BE2C (cell line): ENCODE measurements at places on chromosomes 1 and 21.

DNA sequence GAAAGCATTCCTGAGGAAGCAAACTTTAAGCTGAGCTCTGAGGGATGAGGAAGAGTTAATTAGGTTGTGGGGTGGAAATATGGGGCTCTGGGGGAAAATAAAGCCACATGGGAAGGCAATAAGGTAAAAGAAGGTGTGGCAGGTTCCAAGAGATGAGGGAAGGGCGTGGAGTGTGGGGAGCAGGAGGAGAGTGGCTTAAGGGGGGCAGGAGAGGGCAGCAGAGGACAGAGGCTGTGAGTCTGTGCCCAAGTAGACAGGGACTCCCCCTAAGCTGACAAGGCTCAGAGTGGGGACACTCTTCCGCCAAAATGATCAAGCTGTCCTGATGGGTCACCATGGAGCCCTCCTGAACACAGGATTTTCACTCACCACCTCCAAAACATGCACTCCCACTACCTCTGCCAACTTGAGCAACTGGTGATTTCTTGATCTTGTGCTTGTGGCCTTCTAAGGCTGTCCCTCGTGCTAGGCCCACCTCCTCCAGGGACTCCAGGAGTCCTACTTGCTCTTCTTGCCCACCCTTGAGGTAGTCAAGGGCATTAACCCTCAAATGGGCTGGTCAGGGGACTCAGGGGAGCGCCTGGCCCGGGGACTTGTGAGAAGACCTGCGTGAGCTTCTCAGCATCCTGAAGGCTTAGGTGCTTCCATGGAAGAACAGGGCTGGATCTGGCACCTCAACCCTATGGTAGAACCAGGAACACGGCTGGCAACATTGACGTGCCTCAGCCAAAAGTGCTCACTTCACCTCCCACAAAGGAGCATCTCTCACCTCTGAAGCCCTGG is 23.4 kb downstream of the DMAP1 start:
- DNase-seq = no peak

DNA sequence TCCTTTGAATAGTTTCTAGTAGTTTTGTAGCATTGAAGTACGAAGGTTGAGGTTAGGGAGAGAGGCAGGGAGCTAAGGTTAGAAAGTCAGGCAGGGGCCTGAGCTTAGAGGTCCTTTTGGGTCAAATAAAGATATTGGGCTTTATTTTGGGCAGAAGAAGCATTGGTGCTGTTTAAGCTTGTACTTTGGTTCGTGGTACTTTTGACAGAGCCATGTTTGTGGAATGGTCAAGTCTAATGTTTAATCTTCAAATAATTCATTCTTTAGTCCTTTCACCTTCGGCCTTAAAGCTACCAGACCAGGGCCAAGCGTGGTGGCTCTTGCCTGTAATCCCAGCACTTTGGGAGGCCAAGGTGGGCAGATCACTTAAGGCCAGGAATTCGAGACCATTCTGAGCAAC is 12.5 kb downstream of the FGGY start:
- no peak for DNase-seq

DNA sequence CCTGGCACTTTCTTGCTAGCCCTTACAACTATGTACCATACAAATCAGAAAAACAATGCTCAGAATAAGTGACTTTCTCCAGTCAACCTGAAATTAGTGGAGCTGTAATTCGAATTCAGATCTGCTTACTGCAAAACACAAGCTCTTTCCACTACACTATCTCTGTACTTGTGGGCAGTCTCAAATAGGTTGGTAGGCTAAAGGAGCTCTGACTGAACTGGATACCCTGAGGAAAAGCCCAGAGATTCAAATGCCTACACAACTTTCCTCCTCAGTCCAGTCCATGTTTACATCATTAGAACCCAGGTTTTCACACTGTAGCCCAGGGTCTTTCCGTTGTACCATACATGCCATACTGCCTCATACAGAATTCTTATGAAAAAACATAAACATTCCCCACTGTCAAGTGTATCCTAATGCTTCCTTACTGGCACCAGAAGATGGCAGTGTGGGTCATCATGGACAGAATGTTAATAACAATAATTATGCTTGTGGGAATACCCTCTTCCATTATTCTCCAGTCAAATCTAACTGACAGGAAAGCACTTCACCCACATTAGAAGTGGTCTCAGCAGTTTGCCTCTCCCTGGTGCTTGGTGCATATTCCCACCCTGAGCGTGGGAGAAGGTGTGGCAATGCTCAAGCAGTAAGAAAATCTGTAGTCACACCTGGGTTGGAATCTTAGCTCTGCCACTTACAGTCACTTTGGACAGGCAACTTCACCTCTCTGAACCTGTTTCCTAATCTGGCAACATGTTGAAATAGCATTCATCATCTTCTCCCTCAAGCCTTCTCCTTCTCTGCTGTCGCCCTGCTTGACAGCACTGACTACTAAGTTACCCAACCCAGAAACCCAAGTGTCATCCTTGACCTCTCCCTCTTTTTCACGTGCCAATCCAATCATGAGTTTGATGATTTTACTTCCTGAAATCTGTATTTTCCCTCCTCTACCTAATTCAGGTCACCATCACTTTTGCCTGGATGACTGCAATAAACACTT is 14.4 kb upstream of the ZFYVE9 start:
- peak; percentile 42 for DNase-seq

DNA sequence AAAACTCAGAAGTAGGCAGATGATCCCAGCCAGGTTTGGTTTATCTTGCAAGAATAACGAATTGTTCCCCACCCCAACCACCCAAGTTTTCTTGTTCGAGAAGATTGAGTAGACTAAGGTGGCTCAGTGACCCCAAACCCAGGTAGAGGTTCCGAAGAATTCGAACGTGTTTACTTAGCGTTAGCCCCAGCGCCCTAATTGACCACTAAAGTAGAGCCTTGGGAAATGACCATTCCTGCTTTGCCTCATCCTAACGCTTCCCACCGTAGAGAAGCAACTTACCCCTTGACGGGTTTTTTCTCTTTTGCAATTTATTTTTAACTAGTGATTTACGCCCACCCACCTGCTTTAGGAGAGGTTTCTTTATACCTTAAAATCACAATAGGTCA is 870 bp downstream of the FBXO28 start:
- no peak for DNase-seq
